NCI-H526 treated with DMSO at 0.1 percent for 48 hours (cell line): ENCODE measurements at places on chromosomes 4 and X.
A peak's percentile ranks its signal among the peaks of the same experiment; 100 is the strongest.

GRCh38 chr4:88672987-88673386 is 24.6 kb downstream of the NAP1L5 start:
- peak; percentile 2 for DNase-seq

- DNase-seq, result no peak
These were observed 126.4 kb downstream of the KDR start for GRCh38 chr4:54999003-54999402.

DNA sequence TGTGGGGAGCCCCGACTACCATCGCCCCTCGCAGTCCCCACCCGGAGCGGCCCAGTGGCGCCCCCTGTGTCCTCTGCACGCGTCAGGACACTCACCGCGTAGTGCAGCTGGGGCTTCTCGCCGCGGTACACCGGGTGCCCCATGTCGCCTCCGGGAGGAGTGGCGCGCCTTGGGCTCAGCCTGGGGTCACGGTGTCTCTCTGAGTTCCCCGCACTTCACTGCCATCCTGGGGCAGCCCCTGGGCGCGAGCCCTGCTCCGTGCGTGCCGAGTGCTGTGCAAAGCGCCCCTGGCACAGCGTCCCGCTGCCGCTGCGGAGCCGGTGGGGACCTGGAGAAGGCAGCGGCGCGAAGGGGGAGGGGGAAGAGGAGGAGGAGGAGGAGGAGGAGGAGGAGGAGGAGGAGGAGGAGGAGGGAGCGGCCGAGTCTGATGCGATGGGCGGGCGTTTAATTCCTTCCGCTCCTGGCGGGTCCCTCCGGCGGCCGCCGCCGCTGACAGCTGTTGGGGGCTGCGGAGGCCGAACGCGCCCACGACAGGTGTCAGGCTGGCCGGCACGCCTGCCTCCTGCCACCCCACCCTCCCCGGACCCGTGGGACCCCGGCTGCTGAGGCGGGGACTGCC is 134.3 kb downstream of the AMELX start:
- DNase-seq, result no peak

- no peak for DNase-seq
These were observed 1069.5 kb downstream of the DMD start for GRCh38 chrX:32141841-32142240.

DNA sequence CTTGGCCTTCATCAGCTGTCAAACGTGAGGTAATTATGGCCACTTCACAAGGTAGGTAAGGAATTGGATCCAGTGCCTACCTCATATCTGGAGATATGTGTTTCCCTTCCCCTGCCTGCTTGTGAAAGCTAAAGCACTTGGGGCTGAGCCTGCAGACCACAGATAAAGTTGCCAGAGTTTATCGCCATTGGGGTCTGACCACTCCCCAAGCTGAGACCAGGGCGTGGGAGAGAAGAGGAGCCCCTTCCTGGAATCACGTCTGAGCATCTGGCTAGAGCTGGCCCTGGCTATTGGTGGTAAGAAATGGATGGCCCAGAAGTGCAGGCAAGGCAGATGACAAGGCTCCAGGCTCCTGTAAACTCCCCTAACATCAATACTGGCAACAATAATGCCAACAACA is 2.7 kb downstream of the ALAS2 start:
- DNase-seq, result no peak

DNA sequence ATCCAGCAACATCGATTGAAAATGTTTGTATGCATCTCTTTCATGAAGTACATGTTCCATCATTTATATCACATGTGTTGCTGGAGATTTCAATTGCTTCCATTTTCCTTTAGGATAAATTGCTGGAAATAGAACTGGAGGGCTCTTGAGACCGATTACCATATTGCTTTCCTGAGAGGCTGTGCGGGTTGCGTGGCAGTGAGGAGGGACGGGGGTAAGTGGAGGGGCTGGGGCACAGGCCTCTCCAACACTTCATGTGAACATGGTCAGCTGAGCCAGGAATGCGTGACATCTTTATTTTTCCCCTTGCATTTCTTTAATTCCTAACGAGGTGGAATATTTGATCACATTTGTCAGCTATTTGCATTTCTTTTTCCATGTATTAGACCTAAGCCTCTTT is 144.6 kb downstream of the TBL1X start:
- no peak for DNase-seq

- DNase-seq, result no peak
These were observed 167.1 kb upstream of the PACRGL start for GRCh38 chr4:20532871-20533870.

- DNase-seq, result no peak
These were observed 8.9 kb downstream of the CLCN4 start for GRCh38 chrX:10165580-10166247.

DNA sequence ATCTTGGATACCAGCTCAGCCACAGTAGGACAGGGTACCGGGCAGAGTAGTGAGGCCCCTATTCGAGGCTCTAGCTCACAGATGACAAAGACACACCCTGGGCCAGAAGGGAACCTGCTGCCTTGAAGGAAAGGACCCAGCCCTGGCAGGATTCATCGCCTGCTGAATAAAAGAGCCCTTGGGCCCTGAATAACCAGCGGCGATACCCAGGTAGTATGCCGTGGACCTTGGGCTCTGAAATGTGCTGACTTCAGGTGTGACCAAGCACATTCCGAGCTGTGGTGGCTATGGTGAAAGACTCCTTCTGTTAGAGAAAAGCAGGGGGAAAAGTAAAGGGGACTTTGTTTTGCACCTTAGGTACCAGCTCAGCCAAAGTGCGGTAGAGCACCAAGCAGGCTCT is 14.6 kb downstream of the MED14 start:
- DNase-seq, result no peak

GRCh38 chr4:17029964-17030363 is 131.5 kb upstream of the LDB2 start:
- DNase-seq, result no peak

- DNase-seq, result no peak
These were observed 203.0 kb upstream of the GEMIN8 start for GRCh38 chrX:14232688-14233087.

- no peak for DNase-seq
These were observed 15.5 kb upstream of the GPM6A start for GRCh38 chr4:175827516-175827915.

DNA sequence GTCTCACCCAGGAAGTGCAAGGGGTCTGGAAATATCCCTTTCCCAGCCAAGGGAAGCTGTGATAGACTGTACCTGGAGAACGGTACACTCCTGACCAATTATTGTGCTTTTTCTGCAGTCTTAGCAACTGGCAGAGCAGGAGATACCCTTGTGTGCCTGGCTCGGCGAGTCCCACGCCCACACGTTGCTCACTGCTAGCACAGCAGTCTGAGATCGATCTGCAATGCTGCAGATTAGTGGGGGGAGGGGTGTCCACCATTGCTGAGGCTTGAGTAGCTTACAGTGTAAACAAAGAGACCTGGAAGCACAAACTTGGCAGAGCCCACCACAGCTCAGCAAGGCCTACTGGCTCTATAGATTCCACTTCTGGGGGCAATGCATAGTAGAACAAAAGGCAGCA is 138.5 kb downstream of the CHRDL1 start:
- DNase-seq, result no peak

- DNase-seq, result no peak
These were observed 13.8 kb downstream of the CYP4V2 start for GRCh38 chr4:186205156-186205555.

DNA sequence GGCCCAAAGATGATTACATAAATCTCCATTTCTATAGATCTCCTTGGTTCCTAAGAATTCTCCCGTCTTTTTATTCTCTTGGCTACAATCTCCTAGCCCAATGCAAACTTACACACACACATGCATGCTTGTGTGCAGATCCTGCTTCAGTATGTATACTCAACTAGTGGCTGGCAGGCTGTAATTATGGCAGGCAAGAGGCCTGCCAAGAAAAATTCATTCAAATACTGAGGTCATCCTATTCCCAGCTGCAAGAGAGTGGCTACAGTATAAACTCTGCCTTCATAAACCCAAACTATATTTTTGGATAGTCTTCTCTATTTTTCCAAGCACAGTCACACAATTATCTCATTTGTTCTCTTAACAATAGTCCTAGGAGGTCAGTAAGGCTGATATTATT is 95.2 kb downstream of the SHROOM4 start:
- no peak for DNase-seq

- DNase-seq, result peak; percentile 18
These were observed 49.7 kb downstream of the RASL11B start for GRCh38 chr4:52911684-52912294.

DNA sequence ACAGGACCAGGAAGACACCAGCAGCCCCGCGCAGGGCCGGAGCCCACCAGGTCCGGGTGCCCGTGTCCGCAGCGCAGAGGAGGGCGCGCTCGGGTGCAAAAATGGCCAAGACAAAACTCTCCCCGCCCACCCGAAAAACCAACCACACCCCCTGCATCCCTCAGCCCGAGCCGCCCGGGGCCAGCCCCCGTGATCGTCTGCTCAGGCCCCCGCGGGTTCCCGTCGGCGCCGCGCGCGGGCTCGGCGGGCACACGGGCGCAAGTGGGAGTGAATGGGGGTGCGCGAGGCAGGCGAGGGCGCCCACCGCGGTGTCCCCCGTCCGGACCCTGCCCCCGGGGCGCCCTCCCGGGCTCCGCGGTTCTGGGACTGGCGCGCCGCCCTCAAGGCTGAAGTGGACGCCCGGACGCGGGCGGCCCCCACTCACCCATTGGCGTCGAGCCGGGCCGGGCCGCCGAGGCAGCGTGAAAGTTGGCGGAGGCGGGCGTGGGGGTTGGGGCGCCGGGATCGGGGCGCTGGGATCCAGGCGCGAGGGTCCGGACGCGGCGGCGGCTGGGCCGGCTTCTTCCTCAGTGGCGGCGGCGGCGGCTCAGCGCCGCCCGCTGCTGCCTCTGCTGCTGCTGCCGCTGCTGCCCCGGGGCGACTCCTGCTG is 393 bp downstream of the SH3KBP1 start:
- DNase-seq, result no peak

- DNase-seq, result no peak
These were observed 383.7 kb upstream of the MAGEB18 start for GRCh38 chrX:25754399-25754798.

DNA sequence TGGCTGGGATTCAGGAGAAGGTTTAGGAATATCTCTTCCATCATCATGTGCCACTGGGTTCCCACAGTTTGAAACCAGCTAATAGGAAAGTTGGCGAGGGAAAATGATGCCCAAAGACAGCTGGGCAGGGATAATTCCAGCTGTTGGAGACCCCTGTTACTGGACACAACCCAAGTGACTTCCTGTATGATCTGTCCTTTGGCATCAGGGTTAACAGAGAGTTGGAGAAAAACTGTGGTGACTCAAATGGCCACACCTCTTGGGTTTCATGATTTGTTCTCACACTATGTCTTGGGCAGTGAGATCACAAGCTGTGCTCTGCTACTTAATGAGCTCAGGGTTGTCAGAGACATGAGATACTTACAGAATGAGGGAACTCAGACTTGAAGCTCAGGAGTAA is 3.8 kb downstream of the FGF16 start:
- DNase-seq, result no peak
